ENCODE measurements at places on chromosomes 4 and X.

DNA sequence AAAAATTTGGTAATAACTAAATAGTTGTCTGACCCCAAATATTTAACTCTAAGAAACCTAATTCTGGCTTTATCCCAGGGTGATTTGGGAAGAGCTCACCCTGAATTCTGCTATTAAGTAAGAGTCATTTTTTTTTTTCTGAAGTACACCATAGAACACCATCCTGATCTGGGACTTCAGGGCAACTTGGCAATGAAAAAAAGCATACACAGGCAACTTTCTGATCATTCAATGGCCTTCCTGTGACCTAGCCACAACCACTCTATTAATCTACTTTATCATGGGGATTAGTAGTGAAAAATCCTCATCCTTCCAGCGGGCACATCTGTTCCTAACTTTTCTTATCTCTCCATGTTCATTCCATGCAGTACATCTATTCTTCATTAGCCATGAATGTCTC is 333.2 kb upstream of the MAD2L1 start:
- DNase-seq, result no peak

DNA sequence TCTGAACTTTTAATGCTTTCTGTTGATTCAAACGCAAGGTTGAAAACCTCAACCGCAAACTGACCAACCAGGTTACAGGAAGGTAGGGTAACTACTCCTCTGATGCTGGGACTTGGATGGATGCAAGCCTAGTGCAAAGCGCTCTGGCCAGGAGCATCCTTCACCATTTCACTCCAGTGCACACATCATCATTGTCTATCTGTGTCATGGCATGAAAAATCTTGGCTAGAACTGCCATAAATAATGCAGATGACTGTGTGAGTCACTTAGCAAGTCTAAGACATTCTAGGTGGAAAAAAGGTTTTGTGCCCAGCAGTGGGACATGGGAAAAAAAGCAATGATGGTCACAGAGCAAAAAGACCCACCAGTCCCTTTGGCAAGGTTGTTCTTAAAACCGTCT is 10.9 kb downstream of the ADGRA3 start:
- DNase-seq, result no peak

DNA sequence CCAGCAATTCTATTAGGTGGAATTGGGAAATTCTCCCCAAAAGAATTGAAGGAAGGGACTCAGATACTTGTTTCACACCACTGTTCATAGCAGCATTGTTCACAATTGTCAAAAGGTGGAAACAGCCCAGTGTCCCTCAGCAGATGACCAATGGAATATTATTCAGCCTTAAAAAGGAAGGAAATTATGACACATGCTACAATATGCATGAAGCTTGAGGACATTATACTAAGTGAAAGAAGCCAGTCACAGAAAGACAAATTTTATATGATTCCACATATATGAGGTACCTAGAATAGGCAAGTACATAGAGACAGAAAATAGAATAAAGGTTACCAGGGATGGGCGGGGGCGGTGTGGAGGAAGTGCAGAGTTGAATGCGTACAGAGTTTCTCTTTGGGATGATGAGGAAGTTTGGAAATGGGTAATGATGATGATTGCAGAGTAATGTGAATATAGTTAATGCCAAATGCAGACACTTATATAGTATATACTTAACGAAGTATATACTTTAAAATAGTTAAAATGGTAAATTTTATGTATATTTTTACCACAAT is 29.6 kb downstream of the DOCK11 start:
- no peak for DNase-seq

GRCh38 chr4:118086344-118086743 is 52.1 kb downstream of the NDST3 start:
- DNase-seq, result peak; percentile 4

DNA sequence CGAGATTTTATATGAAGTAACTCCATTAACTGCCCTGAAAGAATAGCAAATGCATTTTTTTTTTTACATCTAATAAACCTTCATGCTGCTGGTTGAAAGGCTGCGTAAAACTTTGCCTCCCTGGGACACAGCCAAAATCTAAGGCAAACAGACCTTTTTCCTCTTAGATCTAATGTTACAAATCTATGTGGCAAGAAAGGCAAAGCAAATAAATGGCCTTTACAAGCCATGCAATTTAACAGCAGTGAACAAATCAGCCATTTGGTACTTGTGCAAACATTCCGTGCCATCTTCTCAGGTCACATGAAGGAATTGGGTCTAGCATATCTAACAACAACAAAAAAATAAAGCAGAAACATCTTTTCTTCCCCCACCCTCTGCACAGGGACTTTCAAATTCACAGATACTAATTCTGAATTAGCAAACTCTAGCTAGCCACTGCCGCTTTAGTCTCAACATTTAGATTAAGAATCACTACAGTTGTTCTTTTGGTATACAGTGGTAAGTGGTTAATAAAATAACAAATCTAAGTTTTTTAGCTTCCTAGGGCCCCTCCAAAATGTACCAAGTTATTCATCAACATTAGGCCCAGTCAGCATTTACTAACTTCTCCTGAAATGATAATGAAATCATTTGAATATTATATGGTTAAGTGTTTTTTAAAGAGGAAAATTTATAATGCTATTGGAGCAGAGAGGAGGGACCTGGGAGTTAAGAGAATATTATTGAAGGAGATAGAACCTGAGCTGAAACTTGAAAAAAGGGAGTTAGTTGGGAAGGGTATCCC is 593.8 kb downstream of the SMARCA1 start:
- no peak for DNase-seq

DNA sequence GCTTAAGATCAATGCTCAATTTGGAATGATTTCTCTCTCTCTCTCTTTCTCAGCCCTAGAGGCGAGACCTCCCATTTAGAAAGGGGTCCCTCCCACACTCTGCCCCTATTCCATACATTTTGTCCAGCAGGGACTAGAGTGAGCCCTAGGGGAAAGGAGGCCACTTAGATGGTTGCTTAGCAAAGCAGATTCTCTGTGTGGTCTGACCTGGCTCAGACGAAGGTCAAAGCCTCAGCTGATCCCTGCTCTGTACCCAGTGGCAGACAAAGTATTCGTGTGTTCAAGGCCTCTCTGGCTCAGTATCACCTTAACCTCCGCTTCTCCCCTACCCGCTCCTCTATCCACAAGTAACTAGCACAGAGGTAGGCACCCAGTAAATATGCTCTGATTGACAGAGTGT is 78.4 kb downstream of the HPRT1 start:
- DNase-seq, result no peak

DNA sequence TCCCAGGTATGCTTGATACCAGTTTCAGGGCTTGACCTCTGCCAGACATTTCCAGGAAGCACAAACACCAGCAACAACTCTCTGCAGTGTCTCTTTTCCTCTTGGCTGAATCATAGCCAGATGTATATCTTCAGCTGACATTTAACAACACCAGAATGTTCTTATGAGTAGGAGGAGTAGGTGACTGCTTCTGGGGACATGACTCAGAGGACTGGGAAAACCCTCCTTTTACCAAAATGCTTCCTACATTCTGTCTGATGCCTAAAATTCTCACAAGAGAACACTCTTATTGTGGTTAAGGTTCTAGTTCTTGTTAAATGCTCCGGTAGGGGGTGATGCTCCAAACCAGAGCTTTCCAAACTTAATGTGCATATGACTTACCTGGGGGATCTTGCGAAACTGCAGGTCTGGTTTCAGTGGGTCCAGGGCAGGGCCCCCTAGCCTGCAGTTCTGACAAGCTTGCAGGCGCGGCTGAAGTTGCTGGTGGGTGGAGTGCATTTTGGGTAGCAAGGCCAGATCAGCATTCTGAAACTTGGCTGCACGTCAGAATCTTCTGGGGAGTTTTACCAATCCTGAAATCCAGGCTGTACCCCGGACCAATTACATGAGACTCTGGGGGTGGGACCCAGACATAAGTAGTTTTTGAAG is 329.3 kb upstream of the RPS6KA3 start:
- no peak for DNase-seq

- no peak for DNase-seq
Measured at GRCh38 chrX:19720236-19720635, 167.2 kb downstream of the SH3KBP1 start.

- no peak for DNase-seq
Measured at GRCh38 chrX:40107291-40108161, 9.8 kb upstream of the BCOR start.

DNA sequence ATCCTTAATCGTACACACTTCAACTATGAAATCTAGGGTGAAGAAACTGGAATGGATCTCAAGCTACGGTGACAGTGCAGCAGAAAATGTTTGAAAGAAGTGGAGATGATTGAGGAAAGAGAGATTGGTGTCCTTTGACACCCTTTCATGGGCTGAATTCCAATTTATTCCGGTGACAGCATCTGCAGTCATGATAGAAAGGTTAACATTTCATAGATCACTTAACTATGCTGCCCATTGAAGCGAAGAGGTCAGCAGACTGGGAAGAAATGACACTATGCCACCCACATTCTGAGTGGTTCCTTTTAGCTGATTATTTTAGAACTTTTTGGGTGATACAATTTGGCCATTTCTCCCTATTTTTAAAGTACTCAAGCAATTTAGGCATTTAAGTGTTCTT is 82.3 kb downstream of the DNAAF6 start:
- no peak for DNase-seq

DNA sequence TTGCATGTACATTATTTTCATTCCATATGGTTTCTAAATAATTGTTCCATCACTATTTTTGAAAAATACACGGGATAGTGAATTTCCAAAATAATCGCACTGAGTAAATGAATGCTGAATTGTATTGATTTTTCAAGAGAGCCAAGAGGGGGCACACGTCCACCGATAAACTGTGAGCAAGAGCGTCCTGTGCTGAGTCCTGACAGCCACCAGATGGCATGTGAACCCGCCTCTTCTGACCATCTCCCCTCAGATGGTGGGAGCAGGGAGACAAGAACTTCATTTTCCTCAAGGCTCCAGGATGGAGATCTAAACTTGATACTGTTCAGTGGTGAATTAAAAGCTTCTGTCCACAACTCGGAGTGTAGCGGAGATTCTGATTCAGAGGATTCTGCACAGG is 30.6 kb upstream of the IL9R start:
- no peak for DNase-seq

DNA sequence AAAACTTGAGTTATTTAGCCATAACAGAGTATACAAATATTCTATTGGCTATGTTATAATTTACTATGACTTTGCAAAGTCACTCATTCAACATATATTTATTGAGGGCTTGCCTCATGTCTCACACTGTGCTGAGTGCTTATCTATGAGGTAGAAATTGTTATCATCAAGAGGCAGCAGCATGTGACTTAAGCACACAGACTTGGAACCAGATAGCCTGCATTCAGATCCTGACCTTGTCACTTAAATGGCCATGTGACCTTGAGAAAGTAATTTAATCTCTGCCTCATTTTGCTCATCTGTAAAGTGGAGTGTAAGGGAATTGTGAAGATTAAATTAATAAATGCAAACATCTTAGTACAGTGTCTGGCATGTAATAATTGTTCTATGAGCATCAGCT is 10.1 kb upstream of the EXOSC9 start:
- DNase-seq, result no peak

DNA sequence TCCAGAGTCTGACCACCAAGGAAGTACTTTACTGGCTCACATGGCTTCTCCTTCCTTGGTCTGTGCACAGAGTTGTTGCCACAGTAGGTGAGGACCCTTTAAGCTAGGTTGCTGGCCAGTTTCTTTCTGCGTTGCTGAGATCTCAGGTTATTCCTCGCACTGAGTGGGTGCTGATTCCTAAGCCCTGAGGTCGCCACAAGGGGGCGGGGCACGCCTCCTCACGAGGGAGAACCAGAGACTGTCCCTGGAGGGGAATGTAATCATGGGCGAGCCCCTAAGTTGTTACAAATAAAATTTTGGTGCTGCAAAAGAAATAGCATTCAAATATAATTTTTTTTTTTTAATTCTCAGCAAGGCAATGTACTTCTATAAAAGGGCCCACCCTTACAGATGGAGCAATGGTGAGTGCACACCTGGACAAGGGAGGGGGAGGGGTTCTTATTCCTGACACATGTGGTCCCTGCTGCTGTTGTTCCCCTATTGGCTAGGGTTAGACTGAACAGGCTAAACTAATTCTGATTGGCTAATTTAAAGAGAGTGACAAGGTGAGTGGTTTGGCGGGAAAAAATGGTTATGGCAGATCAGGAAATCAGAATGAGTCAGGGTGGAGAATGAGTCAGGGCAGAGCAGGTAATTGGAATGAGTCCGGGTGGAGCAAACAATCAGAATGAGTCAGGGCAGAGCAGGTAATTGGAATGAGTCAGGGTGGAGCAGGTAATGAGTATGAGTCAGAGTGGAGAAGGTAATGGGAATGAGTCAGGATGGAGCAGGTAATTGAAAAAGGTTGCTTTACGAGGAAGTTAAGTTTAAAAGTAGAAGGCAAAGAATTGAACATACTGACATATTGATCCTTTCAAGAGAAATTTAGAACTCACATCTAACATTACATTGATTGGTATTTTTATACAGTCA is 107.5 kb downstream of the VSIG4 start:
- peak; percentile 15 for DNase-seq

- DNase-seq, result no peak
Measured at GRCh38 chr4:53916431-53916889, 147.9 kb downstream of the CHIC2 start.

GRCh38 chrX:70998411-70999027 is 67.6 kb upstream of the SLC7A3 start:
- no peak for DNase-seq

DNA sequence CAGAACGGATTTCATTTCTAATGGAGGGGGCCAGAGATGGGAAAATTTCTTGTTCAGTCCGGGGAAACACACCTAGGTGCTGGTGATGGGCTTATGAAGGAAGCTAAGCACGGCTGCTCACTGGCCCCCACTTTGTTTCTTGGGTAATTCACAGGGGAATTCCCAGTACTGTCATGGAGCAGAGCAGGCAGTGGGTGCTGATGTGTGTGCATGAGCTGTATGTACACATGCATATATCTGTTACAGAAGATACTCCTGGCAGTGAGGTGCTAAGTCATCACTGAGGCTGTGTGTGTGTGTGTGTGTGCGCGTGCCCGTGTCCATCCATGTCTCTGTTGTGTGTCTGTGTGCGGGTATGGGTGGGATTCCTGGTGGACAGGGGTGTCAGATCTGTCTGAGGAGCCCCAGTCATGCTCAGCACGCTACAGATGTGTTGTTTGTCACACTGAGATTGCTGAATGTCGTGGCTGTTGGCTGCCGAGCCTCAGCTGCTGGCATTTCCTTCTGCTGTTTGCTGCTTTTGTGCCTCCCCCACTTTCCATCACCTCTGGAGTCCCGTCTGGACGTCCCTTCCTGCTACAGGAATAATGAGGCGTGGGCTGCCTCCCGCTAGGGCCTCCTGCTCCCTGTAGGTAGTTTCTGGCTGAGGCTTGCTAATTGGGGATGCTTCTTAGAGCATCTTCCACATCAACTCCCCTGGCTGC is 53.3 kb downstream of the JADE1 start:
- DNase-seq, result no peak

DNA sequence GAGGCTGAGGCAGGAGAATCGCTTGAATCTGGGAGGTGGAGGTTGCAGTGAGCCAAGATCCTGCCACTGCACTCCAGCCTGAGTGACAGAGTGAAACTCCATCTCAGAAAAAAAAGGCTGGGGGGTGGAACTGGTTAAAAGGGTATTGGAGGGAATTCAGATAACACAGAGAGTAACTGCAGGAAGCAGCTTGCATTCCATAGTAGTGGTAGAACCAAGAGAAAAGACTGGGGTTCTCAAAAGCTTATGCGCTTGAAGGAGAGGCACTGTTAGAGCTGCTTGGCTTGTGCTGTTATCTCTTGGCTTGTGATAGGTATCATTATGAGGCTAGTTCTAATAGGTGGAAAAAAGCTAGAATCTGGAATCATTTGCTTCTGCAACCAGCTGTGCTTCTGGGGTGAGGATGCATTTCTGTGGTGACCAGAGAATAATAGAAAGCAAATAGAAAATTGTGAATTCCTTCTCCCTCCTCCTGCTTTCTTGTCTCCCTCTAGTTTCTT is 91.2 kb upstream of the ELOVL6 start:
- DNase-seq, result no peak

Data from SW 1271 (cell line).